Suppressor macrophage treated with lipopolysaccharide for 1 hour (primary cell): ENCODE measurements at places on chromosomes 7 and 10.

GRCh38 chr10:32795598-32796183 lies 162.3 kb downstream of the ITGB1 start:
- DNase-seq: peak; percentile 64

DNA sequence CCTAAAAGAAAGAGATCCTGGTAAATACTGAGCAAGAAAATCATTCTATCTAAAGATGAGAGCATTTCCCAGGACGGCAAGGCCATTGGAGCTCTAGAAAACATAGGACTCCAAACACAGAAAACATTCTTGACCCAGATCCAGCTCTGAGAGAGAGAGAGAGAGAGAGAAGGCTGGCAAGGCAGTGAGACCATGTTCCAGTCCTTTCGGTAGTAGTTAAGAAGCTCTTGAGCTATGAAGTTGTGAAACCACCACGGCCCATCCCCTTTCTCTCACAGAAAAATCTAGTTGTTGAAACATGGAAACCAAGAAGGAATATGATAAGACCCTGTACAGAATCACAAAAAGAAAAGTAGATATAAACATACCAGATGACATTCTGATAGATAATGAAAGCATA lies 212.4 kb upstream of the NPSR1 start:
- DNase-seq: no peak

DNA sequence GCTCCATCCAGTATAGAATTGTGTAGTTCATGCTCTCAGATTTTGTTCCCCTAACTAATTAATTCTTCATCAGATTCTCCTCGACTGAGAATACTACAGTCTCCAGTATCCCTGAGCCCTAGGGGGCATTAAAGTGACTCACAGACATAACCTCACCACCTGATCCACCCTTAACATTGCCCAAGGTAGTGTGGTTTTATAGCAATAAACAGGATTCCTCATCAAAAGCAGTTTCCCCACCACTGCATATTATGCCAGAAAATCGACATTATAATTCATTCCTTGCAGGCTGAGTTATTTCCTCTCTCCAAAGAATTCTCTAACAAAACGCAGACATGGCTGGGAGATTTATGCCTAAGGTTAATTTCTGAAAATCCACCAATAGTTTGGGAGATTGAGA lies 1402.5 kb upstream of the CELF2 start:
- no peak for DNase-seq

GRCh38 chr10:95841661-95842498 lies 65.9 kb upstream of the CC2D2B start:
- peak; percentile 84 for DNase-seq

DNA sequence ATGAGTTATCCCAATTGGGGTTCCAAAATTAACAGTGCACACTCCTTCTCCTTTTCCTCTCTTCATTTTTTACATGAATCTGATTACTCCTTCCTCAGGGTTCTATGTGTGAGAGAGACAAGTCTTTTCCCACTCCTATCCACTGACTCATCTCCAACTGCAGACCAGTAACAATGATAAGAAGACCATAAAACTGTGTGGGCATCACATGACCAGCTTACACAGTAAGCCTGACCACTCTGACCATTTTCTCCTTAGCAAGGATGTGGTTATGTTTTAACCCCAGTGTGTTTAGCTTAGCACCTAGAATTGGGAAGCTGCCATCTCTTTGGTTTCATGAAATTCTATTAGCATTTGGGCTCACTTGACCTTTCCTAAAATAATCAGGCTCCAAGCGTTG lies 145.0 kb upstream of the CALCR start:
- no peak for DNase-seq

- peak; percentile 23 for DNase-seq
These were observed 595.9 kb downstream of the KCNMA1 start for GRCh38 chr10:77041636-77042258.

- DNase-seq: no peak
These were observed 1285.1 kb downstream of the XPNPEP1 start for GRCh38 chr10:108638225-108638624.
